ENCODE measurements at places on chromosomes 2 and 18. TPM values are rescaled to one million over a fixed set of nuclear protein-coding genes. Genes with fewer than 3 reads are reported as not detected.

KIF1A gene
- 132 TPM for total RNA-seq

TMEM17 gene
- total RNA-seq, result 5.9 TPM

DNA sequence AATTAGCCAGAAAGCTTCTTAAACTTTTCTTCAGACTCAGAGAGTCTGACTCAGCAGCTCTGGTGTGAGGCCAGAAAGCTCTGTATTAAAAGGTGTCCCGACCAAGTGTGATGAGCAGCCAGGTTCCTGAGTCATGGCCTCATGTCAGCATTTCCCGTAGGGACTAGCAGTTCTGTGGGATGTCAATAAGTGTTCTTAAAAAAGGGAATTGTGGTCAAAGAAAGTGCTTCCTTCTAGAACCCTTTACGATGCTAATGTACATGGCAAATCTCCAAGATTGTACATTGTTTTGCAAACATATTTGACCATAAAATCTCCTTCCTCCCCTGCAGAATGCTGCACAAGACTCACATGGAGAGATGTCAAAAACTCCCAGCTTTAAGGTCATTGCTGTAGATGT is 80.1 kb downstream of the PLA2R1 start:
- H3K27me3 ChIP-seq, result no peaks in the 10 kb centered on the region
- H3K4me3 ChIP-seq, result no peak overlapping the region
- peaks cover 10% of the 10 kb centered on the region for H3K4me1 ChIP-seq

GRCh38 chr2:113102133-113102532 is 25.3 kb upstream of the IL1RN start:
- no peak for DNase-seq
- H3K27me3 ChIP-seq, result peaks cover 25% of the 10 kb centered on the region
- no peak overlapping the region for H3K27ac ChIP-seq

DNA sequence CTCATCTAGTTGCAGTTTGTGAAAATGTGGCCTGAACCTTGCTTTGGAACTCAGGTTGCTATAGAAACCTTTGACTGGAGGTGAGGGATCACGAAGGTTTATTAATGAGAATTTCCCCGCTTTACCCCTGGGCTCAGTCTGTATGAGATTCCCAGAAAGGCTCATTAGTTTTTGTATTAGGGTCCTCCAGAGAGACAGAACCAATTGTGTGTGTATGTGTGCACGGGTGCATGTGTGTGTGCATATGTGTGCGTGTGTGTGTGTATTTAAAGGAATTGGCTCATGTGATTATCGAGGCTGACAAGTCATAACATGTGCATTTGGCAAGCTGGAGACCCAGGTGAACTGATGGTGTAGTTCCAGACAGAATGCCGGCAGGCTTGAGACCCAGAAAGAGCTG is 113.8 kb upstream of the DLX2 start:
- H3K27ac ChIP-seq, result no peak overlapping the region
- no peak overlapping the region for H3K4me3 ChIP-seq
- H3K27me3 ChIP-seq, result peaks cover 17% of the 10 kb centered on the region
- no peak for DNase-seq
- H3K36me3 ChIP-seq, result no peaks in the 10 kb centered on the region

DNA sequence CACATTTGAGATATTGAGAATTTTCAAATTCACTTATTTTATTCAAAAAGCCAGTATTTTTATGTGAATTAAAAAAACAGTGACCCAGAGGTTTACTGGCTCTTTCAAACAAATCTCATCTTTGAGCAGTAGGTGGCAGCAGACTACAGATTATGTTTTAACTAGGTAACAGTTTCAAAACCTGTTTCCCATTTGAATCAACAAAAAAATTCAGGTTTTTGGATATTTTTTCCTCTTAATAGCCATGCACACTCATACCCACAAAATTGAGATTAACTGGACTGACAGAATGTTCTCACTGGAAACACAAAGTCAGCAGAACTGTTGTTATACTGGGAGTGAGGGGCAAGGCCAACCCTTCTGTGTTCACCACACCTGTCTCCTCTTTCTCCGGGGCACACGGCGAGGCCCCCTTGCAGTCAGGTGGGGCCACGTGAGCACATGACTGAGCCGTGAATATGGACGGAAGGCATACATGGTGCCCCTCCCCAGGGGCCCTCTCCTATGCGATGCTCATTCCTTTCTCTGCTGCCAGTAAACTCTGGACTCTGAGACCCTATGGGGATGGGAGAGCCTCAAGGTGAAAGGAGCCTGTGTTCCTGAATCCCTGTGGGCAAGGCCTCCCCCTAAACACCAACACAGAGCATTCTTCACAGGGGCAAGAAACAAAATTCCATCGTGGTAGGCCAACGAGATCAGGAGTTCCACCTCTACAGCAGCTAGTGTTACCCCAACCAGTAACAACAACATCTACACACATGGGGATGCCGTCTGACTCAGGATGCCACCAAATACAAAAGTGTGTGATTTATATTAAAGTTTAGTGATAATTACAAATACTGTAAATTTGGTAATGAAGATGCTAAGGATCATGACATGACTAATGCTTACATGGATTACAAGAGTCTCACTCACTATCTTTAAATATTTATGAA is 80.4 kb downstream of the LPIN2 start:
- H3K27ac ChIP-seq, result no peak overlapping the region
- H3K27me3 ChIP-seq, result no peaks in the 10 kb centered on the region
- no peak for DNase-seq
- H3K4me3 ChIP-seq, result no peak overlapping the region
- H3K36me3 ChIP-seq, result peaks cover 8% of the 10 kb centered on the region

DNA sequence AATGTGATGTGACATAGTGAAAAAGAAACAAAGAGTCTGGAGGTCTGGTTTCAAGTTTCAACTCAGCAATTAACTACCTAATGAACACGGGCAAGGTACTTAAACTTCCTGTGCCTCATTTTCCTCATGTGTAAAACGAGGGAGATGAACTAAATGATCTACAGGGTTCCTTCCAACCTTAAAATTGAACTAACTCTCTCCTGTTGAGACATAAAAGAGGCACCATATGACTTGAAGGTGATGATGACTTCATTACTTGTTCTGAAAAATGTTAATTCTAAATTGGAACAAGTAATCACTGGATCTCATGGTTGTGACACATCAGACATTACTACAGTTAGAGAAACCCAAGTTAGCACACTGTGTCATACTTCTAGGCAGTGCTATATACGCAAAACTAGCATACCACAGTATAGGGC is 8.9 kb upstream of the REL start:
- no peak for DNase-seq
- H3K4me1 ChIP-seq, result no peaks in the 10 kb centered on the region
- H3K36me3 ChIP-seq, result no peaks in the 10 kb centered on the region
- H3K27me3 ChIP-seq, result no peaks in the 10 kb centered on the region
- no peak overlapping the region for H3K4me3 ChIP-seq
- H3K27ac ChIP-seq, result no peak overlapping the region

DNA sequence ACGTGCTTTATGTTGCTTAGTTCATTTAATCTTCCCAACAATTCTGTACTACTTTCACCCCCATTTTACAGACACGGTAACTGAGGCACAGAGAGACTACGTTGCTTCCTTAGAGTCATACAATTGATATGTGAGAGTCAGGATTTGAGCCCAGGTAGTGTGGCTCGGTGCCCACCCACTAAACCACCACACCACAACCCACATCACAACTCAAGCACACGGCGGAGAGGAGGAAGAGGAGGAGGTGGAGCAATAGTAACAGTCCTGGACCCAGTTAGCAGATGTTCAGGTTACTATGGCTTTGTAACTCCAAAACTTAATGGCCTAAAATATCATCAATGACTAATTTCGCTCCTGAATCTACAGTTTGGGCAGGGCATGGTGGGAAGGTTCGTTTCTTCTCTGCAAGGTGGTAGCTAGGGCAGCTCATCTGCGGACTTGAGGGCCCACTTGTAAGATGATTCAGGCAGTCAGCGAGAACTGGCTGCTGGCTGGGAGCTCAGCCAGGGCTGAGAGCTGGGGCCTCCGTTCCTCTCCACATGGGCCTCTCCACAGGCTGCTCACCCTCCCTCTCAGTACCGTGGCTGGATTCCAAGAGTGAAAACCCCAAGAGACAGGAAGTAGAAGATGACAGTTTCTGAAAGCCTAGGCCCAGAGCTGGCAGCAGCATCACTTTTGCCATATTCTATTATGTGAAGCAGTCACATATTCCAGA is 167.1 kb downstream of the ZFP36L2 start:
- H3K4me1 ChIP-seq, result peaks cover 31% of the 10 kb centered on the region
- peaks cover 6% of the 10 kb centered on the region for H3K36me3 ChIP-seq
- H3K27me3 ChIP-seq, result peaks cover 4% of the 10 kb centered on the region
- no peak for DNase-seq

GRCh38 chr2:63875131-63875527 is 33.4 kb downstream of the UGP2 start:
- H3K4me3 ChIP-seq, result no peak overlapping the region
- no peak for DNase-seq
- no peak overlapping the region for H3K27ac ChIP-seq
- peaks cover 37% of the 10 kb centered on the region for H3K36me3 ChIP-seq
- peaks cover 4% of the 10 kb centered on the region for H3K4me1 ChIP-seq

Measured in progenitor cell of endocrine pancreas (in vitro differentiated cells).